CD4-positive, alpha-beta T cell treated with Interleukin-17A for 1 hour (primary cell): ENCODE measurements at places on chromosomes 7 and 10.

GRCh38 chr10:129402459-129402858 lies 64.6 kb upstream of the MGMT start:
- DNase-seq: no peak

- DNase-seq: no peak
Observed at GRCh38 chr7:128188396-128189230, 52.5 kb upstream of the LEP start.

GRCh38 chr10:105949721-105950120 lies 1214.8 kb downstream of the SORCS1 start:
- no peak for DNase-seq

DNA sequence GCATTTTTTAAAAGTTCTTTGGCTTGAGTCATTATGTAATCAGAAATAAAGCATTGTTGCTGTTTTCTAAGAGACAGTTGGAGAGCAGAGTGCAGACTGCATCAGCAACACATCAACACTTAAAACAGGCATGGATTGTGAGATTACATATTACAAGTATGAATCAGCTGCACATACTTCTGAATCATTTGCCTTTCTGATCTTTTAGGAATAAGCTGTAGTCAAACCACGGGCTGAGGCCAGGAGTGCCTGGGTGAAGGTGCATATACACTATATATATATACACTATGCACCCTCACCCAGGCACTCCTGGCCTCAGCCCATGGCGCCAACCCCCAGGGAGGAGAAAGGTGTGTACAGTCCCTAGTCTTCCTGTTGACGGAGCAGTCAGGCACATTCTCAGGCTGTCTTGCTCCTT lies 52.4 kb upstream of the DLX6 start:
- DNase-seq: no peak

DNA sequence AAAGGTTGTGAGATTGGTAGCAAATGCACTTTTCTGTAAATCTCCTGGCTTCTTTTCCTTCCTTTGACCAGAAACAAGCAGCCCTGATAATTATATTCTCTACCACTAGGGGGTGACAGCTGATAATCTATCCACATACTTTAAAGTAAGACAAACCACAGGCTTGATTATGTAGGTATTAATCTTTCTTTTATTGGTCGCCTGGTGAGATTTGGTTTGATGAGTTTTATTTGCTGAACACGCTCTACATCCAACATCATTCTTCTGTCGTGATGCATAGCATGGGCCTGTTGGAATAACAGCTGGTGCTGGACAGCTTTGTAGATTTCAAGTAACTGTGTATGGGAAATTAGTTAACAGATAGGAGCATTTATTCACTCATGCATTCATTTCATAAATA lies 63.5 kb downstream of the ZNF365 start:
- peak; percentile 74 for DNase-seq

- no peak for DNase-seq
Observed at GRCh38 chr10:126049759-126050700, 153.7 kb downstream of the FANK1 start.

DNA sequence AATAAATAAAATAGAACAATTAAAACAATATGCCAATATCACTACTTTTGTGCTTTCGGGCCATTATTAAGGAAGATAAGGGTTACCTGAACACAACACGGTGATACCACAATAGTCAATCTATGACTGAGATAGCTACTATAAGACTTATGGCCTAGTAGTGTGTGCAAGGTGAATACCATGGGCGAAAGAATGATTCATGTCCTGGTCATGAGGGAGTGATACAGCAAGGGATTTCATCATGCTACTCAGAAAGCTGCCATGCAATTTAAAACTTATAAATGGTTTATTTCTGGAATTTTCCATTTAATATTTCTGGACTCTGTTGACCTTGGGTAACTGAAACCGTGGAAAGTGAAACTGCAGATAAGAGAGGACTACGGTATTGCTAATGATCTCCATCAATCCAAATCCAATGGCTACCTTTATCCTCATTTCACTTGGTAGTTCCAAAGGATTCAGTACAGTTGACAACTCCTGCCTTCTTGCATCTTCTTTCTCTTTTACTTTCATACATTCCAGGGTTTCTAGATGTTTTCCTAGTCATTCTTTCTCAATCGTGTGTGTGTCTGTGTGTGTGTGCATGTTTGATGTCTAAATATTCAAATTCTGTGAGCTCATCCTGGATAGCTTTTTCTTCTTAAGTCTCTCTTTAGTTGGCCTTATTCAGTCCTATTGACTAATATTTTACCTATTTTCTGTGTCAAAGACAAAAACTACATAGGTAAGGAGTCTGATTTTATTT lies 100.5 kb upstream of the MAGI2 start:
- DNase-seq: no peak

GRCh38 chr7:157526005-157526912 lies 189.5 kb downstream of the DNAJB6 start:
- DNase-seq: no peak

GRCh38 chr10:102004376-102004775 lies 51.6 kb downstream of the ARMH3 start:
- no peak for DNase-seq

DNA sequence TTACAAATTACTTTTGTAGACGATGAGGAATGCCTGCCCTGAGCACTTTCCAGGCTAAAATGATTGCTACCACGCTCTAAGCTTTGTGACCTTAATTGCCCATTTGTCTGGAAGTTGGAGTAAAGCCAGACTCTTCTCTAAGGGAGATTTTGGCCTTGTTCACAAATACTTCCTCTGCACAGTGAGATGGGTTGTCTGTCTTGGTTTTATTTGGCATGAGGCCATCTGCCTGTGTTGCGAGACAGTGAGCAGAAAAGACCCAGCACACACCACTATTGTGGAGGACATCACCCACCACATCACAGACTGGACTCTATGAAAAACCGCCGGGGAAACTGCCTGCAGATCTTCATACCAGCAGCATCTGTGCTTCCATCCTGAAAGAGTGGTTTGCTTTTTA lies 138.4 kb downstream of the BICC1 start:
- DNase-seq: no peak

DNA sequence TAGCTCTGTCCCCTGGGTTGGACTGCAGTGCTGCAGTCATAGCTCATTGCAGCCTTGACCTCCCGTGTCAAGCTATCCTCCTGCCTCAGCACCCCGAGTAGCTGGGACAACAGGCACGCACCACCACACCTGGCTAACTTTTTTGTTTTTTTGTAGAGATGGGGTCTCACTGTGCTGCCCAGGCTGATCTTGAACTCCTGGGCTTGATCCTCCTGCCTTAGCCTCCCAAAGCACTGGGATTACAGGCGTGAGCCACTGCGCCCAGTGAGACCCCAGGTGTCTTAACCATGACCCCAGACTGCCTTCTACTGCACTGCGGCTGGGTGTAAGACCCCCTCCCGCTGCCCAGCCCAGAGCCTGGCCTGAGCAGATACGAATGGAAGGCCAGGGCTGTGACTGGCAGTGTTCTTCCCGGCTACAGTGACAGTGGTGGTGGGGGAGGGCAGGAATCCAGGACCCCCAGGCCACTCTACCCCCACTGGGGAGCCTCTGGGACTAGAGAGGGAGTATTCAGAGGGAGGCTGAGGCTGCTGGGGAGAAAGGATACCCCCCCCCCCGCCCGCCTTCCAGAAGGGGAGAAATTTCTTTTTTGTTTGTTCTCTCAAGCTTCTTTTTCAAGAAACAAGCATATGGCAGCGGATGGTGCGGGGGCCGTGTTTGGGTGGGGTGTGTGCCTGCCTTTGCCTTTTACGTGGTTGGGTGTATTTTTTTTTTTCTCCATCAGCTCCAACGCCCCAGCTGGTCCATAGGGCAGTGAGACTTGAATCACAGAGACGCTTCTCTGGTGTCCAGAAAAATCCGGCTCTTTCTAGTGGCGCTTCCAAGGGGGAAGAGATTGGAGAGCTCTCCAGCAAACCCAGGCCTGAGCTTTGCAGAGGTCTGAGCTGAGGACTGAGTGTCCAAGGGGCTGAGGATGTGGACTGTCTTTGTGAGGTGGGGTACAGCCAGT lies 36.6 kb downstream of the GTF2IRD1 start:
- DNase-seq: no peak

DNA sequence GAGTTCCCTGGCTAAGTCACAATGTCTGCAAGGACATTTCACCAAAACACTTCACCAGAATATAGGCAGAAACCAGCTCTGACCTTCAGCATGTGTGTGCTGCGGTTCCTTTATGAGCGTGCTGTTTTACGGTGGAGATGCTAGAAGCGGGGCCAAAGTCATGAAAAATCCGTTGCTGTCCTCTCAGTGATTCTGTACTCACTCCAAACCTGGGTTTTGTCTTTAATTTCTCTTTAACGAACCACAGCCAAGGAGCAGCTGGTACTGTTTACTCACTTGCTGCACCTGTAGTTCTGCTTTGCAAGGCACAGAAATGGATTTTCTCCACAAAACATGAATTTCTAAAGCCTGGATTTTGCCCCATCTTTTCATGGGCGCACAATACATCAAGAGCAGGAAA lies 639.9 kb downstream of the PHTF2 start:
- no peak for DNase-seq

DNA sequence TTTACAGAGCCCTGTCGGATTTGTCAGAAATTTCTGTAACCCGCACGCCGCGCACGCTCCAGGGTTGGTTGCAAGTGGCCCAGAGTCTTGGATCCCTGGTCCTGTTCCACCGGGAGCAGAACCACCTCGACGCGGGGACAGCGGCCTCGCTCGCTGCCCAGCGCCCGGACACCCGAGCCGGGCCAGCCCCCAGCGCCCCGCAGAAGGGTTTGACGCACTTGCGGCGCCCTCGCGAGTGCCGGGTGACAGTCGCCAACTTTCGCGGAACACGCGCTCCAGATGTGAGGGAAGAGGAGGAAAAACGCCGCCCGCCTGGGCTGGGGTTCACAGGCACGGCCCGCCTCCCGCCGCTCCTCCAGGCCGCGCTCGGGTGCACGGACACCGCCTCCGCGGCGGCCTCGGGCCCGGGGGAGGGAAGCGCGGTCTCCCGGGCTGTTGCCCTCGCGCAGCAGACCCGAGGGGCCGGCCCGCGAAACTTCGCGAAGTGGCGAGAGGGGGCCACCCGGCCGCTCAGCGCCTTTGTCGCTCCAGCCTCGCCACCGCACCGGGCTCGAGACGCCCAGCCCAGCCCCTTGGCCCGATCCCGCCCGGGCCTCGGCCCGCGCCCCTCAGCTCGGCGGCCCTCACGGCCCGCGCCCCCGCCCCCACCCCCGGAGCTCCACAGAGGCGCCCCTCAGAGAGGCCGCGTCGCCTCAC lies 514 bp downstream of the RNF216 start:
- no peak for DNase-seq

DNA sequence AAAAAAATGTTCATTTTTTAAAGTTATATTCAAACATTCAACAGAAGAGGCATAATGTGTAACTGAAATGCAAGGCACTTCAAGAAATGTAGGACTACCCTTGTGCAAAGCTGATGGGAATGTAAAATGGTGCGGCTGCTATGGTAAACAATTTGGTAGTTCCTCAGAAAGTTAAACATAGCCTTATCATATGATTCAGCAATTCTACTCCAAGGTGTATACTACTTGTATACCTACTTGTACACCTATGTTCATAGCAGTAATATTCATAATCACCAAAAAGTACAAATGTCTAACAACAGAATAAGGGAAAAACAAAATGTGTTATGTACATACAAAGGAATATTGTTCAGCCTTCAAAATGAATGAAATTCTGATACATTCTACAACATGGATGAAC lies 37.3 kb downstream of the TET1 start:
- no peak for DNase-seq

- DNase-seq: no peak
Observed at GRCh38 chr10:71241114-71241829, 28.9 kb downstream of the UNC5B start.

DNA sequence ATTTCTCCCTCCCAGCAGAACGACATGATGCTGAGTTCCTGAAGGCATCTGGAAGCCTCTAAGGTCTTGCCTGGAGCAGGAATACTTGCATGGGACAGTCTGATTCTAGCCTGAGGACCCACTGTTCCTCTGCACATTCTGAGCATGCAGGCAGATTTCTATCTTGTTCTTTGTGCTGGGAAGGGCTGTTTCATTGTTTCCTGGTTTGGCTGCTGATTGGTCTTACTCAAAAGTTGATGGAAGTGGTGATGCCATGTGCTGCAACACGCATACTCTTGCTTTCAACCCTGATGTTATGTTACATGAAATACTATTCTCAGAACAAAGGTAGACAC lies 307.0 kb downstream of the GATA3 start:
- no peak for DNase-seq

DNA sequence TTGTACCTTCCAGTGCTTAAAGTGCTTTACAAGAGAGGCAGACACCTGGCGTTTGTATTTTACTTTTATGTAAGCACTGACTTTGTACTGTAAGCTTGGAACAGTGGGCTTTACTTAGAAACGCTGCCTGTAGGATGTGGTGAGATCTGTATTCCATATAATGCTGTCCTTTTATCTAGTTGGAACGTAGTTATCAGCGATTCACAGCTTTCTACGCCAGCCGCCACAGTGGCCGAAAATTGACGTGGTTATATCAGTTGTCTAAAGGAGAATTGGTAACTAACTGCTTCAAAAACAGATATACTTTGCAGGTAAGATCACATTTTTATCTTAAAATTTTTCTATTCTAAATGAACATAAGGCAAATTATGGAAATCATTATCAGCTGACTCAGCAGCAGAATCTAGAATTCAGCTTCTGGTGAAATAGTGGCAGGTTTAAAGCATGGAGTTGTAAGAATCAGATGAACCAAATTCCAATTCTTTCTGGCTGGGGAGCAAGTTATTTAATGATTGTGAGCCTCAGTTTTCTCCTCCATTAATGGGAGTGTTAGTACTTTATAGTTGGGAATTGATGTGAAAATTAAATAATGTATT lies 91.5 kb downstream of the CUL1 start:
- no peak for DNase-seq

GRCh38 chr7:127619681-127620405 lies 1.9 kb upstream of the PAX4 start:
- no peak for DNase-seq

- no peak for DNase-seq
Observed at GRCh38 chr10:28298951-28299350, 3.9 kb downstream of the MPP7 start.

GRCh38 chr7:131124867-131125266 lies 202.8 kb upstream of the MKLN1 start:
- no peak for DNase-seq

DNA sequence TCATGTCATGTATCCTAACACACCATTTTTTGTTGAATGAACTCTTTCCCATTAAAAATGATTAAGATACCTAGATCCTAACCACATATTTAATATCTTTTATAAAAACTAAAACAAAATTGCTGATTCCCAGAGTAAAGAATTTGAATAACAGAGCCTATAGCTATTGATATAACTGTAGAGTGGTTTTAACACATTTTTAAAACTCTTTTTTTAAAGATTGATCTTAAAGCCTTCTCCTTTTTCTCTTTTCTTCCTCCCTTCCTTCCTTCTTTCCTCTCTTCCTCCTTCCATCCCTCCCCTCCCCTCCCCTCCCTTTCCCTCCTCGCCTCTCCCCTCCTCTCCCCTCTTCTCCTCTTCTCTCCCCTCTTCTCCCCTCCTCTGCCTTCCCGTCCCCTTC lies 605.4 kb upstream of the FZD8 start:
- no peak for DNase-seq
